ENCODE measurements at places on chromosomes 3 and 15.
A peak's percentile ranks its signal among the peaks of the same experiment; 100 is the strongest.

DNA sequence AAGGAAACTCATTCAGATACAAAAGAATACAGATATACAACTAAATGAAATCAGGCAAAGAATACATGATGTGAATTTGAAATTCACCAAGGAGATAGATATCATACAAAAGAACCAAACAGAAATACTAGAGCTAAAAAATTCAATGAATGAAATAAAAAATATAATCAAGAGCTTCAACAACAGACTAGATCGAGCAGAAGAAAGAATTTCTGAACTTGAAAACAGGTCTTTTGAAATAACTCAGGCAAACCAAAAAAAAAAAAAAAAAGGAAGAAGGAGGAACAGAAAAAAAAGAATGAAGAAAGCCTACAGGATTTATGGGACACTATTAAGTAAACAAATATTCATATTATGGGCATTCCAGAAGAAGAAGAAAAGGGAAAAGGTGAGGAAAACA lies 137.8 kb downstream of the DMXL2 start:
- no peak for DNase-seq

DNA sequence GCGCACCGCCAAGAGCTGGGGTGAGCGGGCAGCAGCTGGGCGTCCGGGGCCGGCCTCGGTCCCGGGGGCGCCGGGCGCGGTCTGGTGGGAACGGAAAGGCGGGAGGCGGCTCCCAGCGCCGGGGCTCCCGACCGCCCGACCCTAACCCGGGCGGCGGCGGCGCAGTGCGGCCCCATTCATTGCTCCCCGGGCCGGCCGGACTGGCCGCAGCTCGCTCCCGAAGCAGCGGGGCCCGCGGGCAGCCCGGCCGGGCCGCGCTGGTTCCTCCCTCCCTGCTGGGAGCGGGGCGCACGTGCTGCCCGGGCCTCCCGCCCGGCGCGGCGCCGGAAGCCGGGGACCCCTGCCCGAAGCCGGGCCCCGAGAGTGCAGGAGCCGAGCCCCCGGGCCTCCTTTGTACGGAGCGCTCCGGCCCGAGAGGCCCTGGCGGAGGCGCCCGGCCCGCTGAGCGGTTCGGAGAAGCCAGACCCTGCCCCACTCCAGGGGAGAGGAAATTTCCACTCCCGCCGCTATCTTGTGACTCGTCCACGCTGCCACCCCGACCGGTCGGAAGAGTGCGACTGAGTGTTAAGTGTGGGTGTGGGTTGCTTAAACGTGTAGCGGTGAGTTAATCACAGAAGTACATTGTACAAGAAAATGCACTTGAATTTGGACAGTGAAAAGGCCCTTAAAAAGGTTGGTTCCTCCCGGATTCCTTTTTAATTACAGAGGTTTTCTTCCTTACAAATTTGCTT lies 613 bp downstream of the ATP1B3 start:
- peak; percentile 36 for DNase-seq

DNA sequence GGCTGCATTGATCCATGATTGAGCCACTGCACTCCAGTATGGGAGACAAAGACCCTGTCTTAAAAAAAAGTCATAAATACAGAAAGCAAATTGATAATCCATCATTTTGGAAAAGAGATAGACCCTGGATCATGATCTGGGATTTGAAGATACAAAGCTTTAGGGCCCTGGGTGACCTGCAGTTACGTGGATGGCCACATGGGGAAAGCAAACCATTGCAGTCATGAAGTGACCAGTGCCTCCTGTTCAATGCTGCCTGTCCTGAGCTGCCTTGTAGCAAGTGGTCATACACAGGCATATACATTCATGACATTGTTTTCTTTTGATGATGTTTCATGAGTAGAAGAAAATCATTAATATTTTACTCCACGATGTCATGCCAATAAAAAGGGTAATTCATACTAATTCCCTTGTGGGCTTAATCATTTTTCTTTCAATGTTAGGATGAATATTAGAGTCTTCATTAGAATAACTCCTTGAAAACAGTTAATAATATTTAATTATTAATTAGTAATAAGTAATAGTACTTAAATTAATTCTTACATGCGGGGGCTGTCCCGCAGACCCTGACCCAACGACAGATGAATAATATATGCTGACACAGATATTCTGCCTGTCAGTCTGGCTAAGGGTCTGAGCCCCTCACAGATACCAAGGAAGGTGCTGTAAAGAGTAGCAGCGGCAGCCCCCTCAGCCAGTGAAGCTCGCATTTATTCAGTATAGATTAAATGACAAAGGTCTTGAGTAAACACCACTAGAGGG lies 109.0 kb upstream of the UNC13C start:
- DNase-seq: no peak

GRCh38 chr3:66098436-66098835 lies 59.7 kb upstream of the MAGI1 start:
- no peak for DNase-seq

GRCh38 chr15:79018960-79019359 lies 71.6 kb downstream of the RASGRF1 start:
- DNase-seq: no peak

GRCh38 chr3:112038863-112039262 lies 4.3 kb downstream of the TMPRSS7 start:
- DNase-seq: no peak

- no peak for DNase-seq
These were observed 67.4 kb downstream of the GTPBP8 start for GRCh38 chr3:113058188-113058587.

DNA sequence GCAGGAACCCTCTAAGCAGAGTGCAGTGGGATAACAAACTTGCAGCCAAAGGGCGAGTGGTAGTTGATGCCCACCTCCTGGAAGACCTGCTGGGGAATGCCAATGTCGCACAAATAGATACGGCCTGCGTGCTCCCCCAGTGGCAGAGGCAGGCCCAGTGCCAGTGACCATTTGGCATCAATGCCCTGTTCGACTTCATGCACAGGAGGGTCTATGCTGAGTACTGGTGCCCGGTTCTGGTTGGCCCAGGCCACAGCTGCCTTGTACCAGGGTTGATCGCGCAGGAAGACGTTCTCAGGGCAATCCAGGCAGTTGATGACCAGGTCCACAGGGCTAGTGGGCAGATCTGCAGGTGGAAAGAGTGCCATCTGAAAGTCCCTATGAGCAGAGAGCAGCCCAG lies 17.0 kb downstream of the CLK3 start:
- no peak for DNase-seq

- DNase-seq: no peak
These were observed 40.0 kb upstream of the TRH start for GRCh38 chr3:129934234-129935123.

- DNase-seq: no peak
These were observed 794 bp downstream of the LRIG1 start for GRCh38 chr3:66499881-66500575.

- DNase-seq: no peak
These were observed 185.8 kb upstream of the UBE2E1 start for GRCh38 chr3:23619705-23620637.

DNA sequence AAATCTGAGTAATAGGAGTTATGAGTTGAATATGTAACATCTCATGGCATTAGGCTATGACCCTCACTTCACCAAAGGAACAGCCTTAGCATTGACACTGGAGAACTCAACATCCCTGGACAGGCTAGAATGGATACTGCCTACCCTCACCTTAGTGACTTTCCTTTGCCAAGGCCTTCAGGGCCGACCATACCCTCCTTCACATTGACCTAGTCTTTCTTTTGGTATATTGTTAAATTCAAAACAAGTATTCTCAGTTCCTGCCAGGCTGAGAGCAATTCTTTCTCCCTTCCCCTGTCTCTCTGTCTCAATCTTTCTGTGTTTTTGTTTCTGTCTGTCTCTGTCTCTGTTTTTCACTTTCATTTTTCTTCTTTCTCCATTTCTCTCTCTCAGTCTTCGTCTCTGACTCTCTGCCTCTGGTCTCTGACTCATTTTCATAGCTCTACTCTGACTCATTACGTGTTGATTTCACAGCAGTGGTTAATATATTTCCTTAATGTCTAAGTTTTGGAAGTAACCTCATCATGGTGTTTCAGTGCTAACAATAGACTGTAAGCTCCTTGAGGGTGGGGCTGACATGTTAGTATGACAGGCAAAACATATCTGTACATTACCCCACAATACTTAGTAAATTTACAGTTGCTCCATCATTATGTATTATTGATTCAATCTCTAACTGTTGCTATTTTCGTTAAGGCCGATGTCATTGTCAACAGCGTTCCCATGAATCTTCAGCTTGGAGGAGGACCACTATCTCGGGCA lies 32.5 kb downstream of the PARP15 start:
- no peak for DNase-seq

DNA sequence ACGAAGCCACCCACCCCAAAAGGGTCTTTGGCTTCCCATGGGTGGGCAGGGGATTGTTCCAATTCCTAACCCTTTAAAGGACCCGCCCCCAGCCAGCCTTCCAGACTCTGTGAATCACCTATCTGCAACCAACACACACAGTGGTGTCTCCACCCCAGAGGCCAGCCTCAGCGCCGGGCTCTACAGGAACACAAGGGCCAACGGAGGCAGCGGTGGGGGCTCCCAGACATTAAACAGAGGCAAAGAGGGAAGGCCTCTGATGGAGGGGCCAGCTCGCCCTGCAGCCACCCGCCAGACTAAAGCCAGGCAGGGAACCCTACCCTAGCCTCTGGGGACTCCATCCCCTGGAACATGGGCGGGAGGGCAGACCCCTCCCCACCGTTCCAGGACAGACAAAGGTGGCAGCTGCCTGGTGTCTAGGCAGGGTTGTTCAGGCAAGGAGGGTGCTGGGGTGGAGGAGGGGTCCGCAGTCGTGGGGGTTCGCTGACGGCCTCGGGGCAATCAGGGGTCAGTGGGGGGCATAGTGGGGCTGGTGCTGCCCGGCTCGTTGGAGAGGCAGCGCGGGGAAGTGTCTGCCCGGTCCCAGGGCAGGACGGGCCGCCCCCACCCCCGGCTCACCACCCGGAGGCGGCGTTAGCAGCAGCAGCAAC lies 448 bp downstream of the SHISA5 start:
- no peak for DNase-seq

DNA sequence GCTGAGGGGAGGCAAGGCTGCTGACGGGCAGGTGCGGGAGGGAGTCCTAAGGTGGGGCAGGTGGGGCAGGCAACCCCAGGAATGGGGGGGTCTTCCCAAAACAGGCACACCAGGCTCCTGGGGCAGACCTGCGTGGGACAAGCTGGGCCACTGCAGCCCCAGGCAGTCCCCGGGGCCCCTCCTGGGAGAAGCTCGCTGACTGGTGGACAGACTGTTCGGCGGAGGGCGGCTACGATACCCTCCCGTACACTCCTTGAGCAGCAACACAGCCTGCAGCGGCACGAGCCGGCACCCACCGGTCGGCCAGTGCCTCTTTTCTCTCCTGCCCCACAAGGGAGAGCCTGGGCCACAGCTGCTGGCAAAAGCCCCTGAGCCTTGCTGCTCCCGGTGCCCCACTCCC lies 65.9 kb upstream of the RPL32 start:
- DNase-seq: no peak

GRCh38 chr3:24119321-24119751 lies 174.2 kb downstream of the NR1D2 start:
- no peak for DNase-seq

GRCh38 chr15:74159773-74160172 lies 13.7 kb upstream of the ISLR start:
- no peak for DNase-seq

- DNase-seq: no peak
These were observed at the start of gene AGBL1 for GRCh38 chr15:86079508-86080266. Gene AGBL1, plus strand, starts transcription at chr15:86079871.

Measured in stimulated activated CD8-positive, alpha-beta memory T cell treated with anti-CD3 and anti-CD28 coated beads, Interleukin-7, amount 100 ng/mL, for 1 hour (primary cell).